ENCODE measurements at places on chromosomes 1 and 21.

DNA sequence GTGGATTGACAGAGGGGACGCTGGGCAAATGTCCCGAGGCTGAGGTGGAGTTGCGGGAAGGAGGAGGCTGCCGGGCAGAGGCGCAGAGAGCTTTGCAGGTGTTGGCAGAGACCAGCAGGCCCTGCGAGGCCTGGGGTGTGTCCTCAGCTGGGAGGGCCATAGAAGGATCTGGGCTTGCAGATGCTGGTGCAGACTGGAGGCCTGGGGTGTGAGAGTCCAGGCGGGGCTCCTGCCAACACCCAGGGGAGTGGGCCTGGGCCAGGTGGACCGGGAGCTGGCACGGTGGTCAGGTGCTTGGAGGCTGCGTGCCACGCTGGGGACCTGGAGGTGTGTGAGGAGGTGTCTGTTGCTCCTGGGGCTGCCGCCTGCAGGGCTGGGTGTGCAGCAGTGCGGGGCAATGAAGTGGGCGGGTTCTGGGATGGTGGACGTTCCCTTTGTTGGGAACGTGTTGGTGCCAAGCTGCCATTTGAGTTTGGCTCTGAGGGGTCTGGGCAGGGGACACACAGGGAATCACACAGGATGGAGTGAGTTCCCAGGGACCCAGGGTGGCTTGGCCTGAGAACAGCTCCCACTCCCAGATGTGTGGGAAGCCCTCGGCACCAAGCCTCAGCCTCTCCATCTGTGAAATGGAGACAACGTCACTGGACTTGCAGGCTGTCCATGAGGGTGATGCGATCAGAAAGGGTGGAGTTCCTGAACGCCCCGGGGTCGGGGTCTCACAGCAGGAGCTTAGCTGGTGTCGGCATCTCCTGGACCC, 39.9 kb upstream of the POFUT2 start:
- DNase-seq, result no peak

- DNase-seq, result no peak
Observed at GRCh38 chr1:240486611-240487010, 125.3 kb downstream of the GREM2 start.

DNA sequence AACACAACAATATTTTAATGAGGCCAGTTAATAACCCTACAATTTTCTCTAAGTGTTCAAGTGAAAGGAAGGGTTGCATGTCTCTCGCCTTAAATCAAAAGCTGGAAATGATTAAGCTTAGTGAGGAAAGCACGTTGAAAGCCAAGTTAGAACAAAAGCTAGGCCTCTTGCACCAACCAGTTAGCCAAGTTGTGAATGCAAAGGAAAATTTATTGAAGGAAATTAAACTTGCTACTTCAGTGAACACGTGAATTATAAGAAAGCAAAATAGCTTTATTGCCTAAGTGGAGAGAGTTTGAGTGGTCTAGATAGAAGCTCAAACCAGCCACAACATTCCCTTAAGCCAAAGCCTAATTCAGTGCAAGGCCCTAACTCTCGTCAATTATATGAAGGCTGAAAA, 135.6 kb downstream of the DUSP10 start:
- no peak for DNase-seq

- DNase-seq, result peak; percentile 54
Observed at GRCh38 chr1:2229037-2229864, 1.1 kb downstream of the SKI start.

GRCh38 chr1:29784276-29785136, 548.2 kb downstream of the PTPRU start:
- DNase-seq, result no peak

GRCh38 chr1:41378999-41379737, 17.9 kb downstream of the FOXO6 start:
- no peak for DNase-seq

- no peak for DNase-seq
Observed at GRCh38 chr1:167707942-167708341, 13.8 kb upstream of the MPZL1 start.
